Stimulated activated CD4-positive, alpha-beta T cell treated with anti-CD3 and anti-CD28 coated beads, Interleukin-12 subunit alpha, Interleukin-12 subunit beta, amount 100 ng/mL, for 24 hours (primary cell): ENCODE measurements at places on chromosomes 3 and 15.

- no peak for DNase-seq
These were observed 63.3 kb upstream of the TLE3 start for GRCh38 chr15:70160803-70161565.

- peak; percentile 45 for DNase-seq
These were observed 3.9 kb upstream of the CCDC9B start for GRCh38 chr15:40344631-40345120.

DNA sequence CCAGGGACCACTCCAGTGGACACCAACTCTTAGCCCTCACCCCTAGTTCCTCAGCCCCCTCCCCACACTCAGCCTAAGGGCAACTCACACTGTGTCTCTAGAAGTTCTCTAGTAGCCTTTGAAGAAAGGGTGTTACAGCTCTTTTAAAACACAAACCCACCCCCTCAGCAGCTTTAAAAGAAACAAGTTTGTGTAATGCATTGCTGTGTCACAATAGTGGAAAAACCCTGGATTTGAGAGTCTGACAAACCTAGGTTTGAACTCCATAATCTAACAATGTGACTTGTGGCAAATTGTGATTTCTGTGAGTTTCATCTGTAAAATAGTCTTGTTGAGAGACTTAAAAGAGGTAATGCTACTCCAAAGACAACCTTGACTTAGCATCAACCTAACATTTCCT is 54.0 kb downstream of the PLCH1 start:
- DNase-seq: no peak

- no peak for DNase-seq
These were observed 46.2 kb downstream of the SLC25A26 start for GRCh38 chr3:66267031-66267430.

- DNase-seq: no peak
These were observed 1.7 kb downstream of the P2RY14 start for GRCh38 chr3:151276687-151277042.

DNA sequence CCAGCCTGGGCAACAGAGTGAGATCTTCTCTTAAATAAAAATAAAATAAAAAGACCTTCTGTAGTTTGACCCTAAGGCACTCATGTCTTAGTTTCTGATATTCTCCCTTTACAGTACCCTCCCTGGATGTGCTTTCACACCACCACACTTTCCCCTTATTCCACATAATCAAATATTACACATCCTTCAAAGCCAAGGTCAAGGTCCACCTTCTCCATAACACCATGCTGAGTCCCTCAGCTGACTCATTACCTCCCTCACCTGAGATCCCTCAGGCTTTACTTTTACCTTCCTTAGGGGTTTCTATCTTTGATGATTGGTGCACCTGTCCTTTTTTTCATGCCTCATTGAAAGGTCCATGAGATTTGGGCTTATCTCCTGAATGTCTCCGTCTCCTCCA is 25.5 kb upstream of the MNS1 start:
- DNase-seq: no peak

DNA sequence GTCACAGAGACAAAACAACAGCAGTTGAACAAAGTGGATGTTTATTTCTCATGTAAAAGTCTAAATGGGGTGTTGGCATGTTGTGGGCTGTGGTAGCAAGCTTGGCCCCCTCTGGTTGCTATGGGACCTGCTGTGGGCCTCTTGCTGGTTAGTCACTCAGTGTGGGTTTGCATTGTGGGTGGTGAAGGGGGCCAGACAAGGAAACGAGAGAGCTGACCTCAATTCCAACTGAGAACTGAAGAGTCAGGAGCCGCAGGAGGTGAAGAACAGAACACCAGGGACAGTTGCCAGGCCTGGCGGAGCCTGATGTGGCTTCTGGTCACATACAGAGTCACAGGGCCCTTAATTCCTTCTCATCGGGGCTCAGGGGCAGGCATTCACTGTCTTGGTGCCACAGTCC is 1.9 kb upstream of the ADPGK start:
- DNase-seq: peak; percentile 41

- no peak for DNase-seq
These were observed 10.5 kb upstream of the EPHA6 start for GRCh38 chr3:96803870-96804269.

DNA sequence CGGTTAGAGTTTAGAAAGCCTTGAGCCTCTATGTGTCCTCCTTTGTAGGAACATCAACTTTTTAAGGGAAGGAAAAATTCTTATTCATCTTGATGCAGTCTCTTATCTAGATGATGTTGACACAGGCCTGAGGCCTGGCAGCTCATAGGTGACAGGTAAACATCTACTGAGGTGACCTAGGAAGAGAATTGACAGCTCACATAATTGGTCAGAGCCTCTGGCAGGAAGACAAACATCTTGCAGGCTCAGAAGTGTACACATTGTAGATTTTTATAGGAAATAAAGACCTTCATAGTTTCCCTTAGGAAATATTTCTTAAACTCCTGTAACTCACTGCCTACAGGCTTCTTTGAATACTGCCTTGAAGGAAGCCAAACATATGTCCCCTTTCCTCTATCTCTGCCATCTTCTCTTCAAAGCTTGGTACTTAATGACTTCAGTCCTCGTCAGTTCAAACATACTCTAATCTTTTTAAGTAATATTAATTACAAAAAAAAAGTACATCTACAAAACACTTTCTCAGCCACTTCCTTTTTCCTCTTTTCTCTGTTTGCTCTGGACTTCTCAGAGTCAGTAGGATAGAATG is 341.3 kb downstream of the TBL1XR1 start:
- no peak for DNase-seq

GRCh38 chr3:25174251-25174650 is 253.8 kb upstream of the RARB start:
- no peak for DNase-seq

DNA sequence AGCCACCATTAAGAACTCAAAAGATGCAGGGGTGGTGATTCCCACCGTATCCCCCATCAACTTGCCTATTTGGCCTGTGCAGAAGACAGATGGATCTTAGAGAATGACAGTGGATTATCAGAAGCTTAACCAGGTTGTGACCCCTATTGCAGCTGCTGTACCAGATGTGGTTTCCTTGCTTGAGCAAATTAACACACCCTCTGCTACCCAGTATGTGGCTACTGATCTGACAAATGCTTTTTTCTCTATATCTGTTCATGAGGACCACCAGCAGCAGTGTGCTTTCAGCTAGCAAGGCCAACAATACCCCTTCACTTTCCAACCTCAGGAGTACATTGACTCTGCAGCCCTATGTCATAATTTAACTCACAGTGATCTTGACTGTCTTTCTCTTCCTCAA is 8.6 kb upstream of the MCF2L2 start:
- DNase-seq: no peak

GRCh38 chr3:51283421-51283820 is 101.7 kb upstream of the MANF start:
- DNase-seq: no peak

GRCh38 chr3:49882166-49882565 is 12.5 kb upstream of the CAMKV start:
- DNase-seq: no peak

- DNase-seq: no peak
These were observed 11.6 kb upstream of the MECOM start for GRCh38 chr3:169675091-169675490.

DNA sequence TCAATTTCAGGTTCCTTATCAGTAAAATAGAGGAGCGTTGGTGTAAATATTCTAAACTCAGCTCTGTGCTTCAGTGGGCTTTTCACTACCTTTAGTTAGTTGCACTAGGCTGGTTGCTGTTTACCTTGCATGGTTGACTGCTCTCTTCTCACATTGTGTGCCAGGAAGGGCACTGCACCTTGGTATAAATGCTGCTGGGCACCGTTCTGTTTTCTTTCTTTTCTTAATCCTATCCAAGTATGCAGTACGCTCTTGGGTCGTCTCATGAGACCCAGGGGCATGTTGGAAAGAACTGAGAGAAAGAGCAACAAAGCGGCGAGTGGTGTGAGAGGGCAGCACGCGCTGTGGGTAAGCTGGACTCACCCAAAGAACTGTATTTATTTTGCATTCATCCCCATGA is 22.4 kb downstream of the KCNMB2 start:
- no peak for DNase-seq

- no peak for DNase-seq
These were observed 123.1 kb upstream of the STRIT1 start for GRCh38 chr3:155416500-155417118.

GRCh38 chr15:38642689-38643270 is 78.2 kb upstream of the RASGRP1 start:
- no peak for DNase-seq

DNA sequence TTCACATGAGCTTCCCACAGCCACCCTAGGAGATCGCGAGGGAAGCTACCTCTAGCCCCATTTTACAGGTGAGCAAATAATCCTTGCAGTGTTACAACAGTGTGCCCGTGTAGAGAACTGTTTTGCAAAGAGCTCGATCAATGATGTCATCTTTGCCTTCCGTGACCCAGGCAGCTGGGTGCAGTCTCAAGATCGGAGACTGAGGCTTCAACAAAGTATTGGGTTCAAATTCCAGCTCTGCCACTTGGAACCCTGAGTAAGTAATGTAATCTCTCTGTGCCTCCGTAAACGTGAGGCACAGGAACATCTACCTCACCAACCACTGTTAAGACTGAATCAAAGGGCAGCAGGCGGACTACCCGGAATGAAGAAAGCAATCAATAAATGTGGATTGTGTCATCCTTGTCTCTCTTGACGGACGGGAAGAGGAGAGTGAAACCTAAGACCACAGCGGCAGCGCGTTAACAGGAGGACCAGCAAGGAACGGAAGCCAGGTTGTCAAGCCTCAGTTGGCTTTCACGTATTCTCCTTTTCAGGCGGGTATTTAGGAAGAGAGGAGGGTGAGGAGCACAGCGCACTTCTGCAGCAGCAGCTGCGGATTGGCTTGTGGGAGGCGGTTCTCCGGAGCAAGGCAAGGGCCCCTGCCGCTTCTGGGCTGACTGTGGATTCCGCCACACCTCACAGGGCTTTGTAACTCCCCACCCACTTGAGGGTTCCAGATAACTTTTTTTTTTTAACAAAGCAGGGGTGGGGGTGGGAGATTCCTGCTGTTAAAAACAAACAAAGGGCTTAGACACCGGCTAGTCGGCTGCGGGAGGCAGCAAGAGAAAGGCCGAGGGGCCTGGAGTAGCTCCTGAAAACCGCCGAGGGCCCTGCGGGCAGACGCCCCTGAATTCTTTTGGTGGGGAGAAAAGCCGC is 1.5 kb upstream of the SMAD3 start:
- no peak for DNase-seq

DNA sequence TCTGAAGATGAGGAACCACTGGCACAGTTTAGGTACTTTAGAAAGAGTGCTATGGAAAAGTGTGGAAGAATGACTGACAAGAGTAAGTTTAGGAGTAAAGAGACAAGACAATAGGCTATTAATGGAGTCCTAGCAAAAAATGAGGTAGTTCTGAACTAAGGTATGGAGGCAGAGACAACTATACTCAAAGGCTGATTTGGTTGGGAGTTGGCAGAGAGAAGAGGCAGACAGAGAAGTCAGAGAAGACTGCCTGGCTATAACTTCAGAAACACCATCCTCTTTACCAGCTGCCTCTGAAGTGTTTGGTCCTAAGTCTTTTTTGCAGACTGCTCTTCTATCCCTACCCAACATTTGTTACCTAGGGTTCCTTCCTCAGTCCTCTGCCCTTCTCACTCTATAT is 19.2 kb downstream of the DYNC1LI1 start:
- no peak for DNase-seq

DNA sequence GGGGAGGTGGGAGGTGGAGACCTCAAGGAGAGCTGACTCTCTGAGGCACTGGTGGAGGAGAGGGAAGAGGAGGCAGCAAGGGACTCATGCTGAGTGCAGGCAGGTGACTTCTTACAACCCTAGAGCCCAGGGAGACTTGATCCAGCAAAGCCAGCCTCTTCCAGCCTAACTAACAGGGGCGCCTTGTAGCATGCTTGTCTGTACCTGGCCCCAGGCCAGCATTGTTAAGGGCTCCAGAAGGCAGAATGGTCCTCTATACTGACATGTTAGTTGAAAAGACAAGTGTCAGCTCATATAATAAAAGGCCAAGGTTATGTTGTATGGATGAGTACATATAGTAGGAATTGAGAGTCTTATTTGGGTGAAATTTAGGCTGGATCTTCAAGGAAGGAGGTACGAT is 65.4 kb downstream of the CHDH start:
- DNase-seq: no peak

DNA sequence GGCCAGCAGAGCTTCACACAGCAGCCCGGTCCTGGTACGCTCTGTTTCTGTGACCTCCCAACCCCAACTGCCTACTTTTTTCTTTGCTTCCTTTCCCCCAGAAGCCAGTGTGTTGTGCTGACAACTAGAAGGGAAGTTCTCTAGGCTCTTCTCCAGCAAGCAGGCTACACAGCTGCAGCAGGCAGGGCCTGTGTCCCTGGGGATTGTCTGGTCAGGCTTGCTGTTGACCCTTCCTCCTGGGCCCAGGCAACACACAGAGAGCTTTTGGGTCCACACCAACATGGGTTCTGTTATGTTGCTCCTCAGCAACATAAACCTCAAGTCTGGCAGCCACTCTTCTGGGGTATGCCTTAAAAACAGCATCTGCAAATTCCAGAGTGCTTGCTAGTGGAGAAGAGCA is 36.2 kb upstream of the TSPAN3 start:
- DNase-seq: no peak

DNA sequence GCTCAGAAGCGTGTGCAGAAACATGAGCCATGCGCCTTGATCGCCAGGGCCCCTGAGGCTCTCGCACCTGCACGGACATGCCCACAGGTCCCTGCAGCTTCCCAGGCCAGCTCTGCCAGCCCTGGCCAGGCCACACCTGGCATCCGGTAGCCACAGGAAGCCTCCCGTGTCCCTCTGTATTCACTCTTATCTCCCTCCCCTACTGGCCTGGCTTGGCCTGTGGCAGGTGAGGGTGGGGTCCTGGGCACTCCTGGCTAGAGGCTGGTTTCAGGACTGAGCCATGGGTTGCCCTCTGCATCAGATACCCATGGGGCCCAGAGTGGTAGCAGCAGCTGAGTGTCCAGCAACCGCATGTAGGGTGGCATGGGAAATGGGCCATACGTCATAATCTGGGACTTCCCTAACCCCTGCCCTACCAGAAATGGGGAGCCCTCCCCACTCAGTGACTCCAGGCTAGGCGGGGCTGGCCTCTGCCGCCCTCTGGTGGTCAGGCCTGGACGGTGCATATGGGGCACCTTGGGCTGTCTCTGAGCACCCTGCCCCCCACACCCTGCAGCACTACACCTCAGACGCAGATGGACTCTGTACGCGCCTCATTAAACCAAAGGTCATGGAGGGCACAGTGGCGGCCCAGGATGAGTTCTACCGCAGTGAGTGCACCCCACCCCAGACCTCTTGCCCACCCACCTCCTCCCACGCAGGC is 12.6 kb upstream of the LMAN1L start:
- peak; percentile 78 for DNase-seq

DNA sequence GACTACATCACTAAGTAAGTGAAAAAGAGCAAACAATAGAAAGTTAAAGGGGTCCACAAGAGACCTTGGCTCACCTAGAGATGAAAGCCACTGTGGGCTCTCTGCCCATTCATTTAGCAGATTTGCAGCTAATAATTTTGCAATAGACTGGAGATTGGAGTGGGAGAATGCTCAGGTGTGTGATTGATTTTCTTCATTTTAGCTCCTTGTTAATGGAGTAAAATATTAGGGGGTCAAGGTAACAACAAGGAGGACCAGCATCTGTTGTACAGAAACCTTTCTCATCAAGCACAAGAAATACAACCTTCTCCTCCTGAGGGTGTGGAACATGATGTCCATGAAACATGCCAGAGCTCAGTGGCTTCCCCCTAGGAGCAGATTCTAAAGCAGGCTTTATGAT is 63.2 kb downstream of the TMEM266 start:
- no peak for DNase-seq

- no peak for DNase-seq
These were observed 33.0 kb downstream of the HERC1 start for GRCh38 chr15:63800739-63801138.

GRCh38 chr15:57015897-57016296 is 97.5 kb downstream of the TCF12 start:
- no peak for DNase-seq

GRCh38 chr15:72724028-72724427 is 38.0 kb downstream of the BBS4 start:
- no peak for DNase-seq
